Activated T-cell treated with anti-CD3 and anti-CD28 coated beads, Interleukin-2, amount 50 U/mL, for 24 hours (primary cell): ENCODE measurements at places on chromosomes 6 and 20.
A peak's percentile ranks its signal among the peaks of the same experiment; 100 is the strongest.

GRCh38 chr6:158854214-158855101 lies 35.3 kb upstream of the EZR start:
- no peaks in the 10 kb centered on the region for H3K27me3 ChIP-seq
- peak overlapping the region; percentile 5 for H3K4me3 ChIP-seq
- peak; percentile 55 for DNase-seq
- H3K36me3 ChIP-seq: no peaks in the 10 kb centered on the region
- peaks cover 37% of the 10 kb centered on the region for H3K4me1 ChIP-seq
- H3K27ac ChIP-seq: no peak overlapping the region

DNA sequence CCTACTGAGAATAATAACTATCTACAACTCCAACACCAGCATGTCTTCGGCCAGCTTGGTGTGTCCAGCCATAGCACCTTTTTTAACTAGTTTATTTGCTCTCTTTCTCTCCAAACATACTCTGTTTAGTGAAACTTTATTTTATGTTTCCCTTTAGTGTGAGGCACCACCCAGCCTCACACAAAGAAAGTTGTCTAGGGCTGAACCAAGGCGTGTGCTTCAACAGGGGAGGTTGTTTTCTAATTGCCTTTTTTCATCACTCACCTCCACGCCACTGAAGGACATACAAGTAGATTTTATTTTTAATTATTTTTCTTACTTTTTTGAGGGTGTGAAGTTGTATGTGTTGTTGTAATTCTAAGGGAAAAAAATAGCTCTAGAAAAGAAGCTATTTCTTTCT lies 125.6 kb upstream of the MARCKS start:
- no peak for DNase-seq
- no peak overlapping the region for H3K27ac ChIP-seq
- peaks cover 5% of the 10 kb centered on the region for H3K27me3 ChIP-seq
- H3K4me3 ChIP-seq: no peak overlapping the region
- peaks cover 4% of the 10 kb centered on the region for H3K4me1 ChIP-seq

- no peak overlapping the region for H3K4me3 ChIP-seq
- no peak for DNase-seq
- H3K27me3 ChIP-seq: no peaks in the 10 kb centered on the region
- H3K27ac ChIP-seq: no peak overlapping the region
- peaks cover 4% of the 10 kb centered on the region for H3K36me3 ChIP-seq
- no peaks in the 10 kb centered on the region for H3K4me1 ChIP-seq
Measured at GRCh38 chr6:62652692-62653328, 366.8 kb upstream of the KHDRBS2 start.

- no peak overlapping the region for H3K4me3 ChIP-seq
- H3K4me1 ChIP-seq: peaks cover 33% of the 10 kb centered on the region
- peaks cover 20% of the 10 kb centered on the region for H3K36me3 ChIP-seq
- no peak overlapping the region for H3K27ac ChIP-seq
- no peak for DNase-seq
- no peaks in the 10 kb centered on the region for H3K27me3 ChIP-seq
Measured at GRCh38 chr6:42355416-42355815, 96.3 kb downstream of the TRERF1 start.

DNA sequence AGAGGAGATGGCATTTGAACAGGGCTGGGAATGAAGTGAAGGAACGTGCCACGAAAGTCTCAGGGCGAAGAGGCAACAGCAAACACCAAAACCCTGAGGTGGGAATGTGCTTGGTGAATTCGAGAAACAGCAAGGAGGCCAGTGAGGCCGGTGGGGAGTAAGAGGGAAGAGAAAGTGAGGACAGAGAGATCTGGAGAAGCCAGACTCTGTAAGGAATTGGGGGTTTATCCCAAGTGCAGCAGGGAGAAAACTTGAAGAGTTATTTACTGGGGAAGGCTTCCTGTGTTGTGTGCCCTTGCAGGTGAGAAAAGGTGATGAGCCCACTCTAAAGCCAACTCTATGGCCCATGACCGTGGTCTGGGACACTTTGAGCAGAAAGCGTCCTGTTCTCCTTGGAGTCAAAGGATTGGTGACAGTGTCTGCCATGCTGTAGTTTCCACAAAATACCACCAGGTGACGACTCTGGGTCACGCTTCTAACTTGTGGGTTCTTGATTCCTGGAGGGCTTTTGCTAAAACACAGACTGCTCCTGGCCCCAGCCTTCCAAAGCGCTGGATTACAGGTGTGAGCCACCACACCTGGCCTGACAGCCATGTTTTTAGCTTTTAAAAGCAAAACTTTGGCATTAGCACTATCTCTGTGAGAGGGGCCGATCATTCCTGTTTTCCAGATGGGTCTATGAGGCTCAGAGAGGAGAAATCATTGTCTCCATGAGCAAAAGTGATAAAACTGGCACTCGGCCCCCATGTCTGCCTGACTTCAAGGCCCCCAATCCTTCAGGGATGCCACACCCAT lies 18.0 kb upstream of the CSNK2A1 start:
- H3K4me3 ChIP-seq: no peak overlapping the region
- no peaks in the 10 kb centered on the region for H3K36me3 ChIP-seq
- no peak overlapping the region for H3K27ac ChIP-seq

GRCh38 chr6:25280344-25281074 lies 1.3 kb downstream of the CARMIL1 start:
- H3K4me3 ChIP-seq: peak overlapping the region; percentile 77
- peak overlapping the region; percentile 54 for H3K27ac ChIP-seq
- no peak for DNase-seq

- H3K4me3 ChIP-seq: no peak overlapping the region
- peaks cover 76% of the 10 kb centered on the region for H3K36me3 ChIP-seq
- DNase-seq: no peak
- H3K27ac ChIP-seq: peak overlapping the region; percentile 47
Measured at GRCh38 chr20:35039146-35039545, 53.5 kb downstream of the TRPC4AP start.

DNA sequence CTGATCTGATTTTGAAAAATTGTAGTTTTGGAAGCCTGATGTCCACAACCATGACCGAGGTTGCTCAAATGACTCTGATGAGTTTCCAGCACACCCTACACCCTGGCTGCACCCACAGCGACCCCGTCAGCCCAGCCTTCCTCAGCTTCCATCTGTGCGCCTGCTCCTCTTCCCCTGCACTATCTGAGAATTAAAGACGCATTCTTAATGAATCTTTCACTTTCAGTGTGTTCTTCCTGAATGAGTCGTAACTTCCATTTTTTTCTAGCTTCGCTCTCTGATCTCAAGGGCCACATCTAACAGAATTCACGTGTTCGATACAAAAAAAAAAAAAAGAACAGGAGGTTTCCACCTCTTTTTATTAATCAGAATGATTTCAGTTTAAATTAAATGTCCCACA lies 21.3 kb upstream of the RREB1 start:
- peak overlapping the region; percentile 69 for H3K4me3 ChIP-seq
- DNase-seq: peak; percentile 62
- peaks cover 35% of the 10 kb centered on the region for H3K4me1 ChIP-seq
- H3K27me3 ChIP-seq: peaks cover 5% of the 10 kb centered on the region
- peak overlapping the region; percentile 86 for H3K27ac ChIP-seq
